Left lobe of liver (tissue), 2 donors: ENCODE measurements at places on chromosomes 1 and 21. TPM values are rescaled to one million over a fixed set of nuclear protein-coding genes. Genes with fewer than 3 reads are reported as not detected.

WDR64 gene
- 0.40 TPM for total RNA-seq

YIPF1 gene
- total RNA-seq, result 18.3 TPM

CZIB gene
- total RNA-seq, result 27.7 TPM

LHX8 gene
- not detected for total RNA-seq

SLC9A1 gene
- 2.7 TPM for total RNA-seq

BRDT gene
- total RNA-seq, result not detected

EPHA2 gene
- 6.5 TPM for total RNA-seq

FMO2 gene
- 8.1 TPM for total RNA-seq

HSD11B1 gene
- 479 TPM for total RNA-seq

LENEP gene
- not detected for total RNA-seq

CLCA2 gene
- not detected for total RNA-seq

CRP gene
- 3,370 TPM for total RNA-seq
